ENCODE measurements at places on chromosomes 5 and 9.

DNA sequence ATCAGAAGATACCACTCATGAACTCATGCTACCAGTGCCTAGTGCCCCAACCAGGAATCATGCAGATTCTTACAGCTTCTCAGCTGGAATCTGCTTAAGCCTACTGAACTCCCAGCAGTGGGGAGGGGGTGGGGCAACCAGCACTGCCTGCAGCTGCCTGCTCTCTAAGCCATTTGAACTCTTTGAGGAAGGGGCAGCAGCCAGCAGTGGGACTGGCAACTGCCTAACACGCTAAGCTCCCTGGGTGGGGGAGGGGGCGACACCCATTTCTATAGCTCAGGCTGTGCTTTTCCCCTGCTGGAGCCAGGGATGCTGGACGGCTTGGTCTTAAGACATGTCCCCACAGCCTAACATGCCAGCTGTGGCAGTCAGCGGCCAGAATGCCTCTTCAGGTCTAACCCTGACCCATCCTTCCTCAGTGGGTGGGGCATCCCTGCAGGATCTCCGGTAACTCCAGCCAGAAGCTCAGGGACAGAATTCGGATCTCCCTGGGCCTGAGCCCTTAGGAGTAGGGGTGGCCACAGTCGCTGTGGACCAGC lies 889.7 kb downstream of the CDH9 start:
- no peak for DNase-seq

GRCh38 chr5:89045216-89045615 lies 162.2 kb upstream of the MEF2C start:
- no peak for DNase-seq

- DNase-seq = peak; percentile 60
Measured at GRCh38 chr9:71812385-71812784, 44.1 kb upstream of the CEMIP2 start.

- no peak for DNase-seq
Measured at GRCh38 chr5:15612915-15613635, 113.1 kb downstream of the FBXL7 start.

- peak; percentile 62 for DNase-seq
Measured at GRCh38 chr5:7321724-7322123, 74.2 kb upstream of the ADCY2 start.

DNA sequence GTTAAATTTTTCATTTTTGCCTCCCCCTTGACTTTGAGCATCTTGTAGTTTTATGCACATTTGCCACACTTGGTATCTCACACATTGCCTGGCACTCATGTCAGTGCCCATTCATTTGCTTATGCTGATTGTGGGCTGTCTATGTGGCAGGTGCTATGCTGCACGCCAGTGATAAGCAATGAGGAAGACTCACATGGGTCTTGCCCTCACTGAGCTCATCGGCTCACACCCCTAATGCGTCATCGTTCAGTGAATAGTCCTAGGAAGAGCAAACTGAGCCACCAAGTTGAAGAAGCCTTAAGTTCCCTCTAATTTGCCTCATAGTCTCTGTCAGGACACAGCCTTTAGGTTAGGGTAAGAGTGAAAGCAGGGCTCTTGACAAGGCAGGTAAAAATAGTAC lies 209.4 kb upstream of the IL12B start:
- DNase-seq = no peak

DNA sequence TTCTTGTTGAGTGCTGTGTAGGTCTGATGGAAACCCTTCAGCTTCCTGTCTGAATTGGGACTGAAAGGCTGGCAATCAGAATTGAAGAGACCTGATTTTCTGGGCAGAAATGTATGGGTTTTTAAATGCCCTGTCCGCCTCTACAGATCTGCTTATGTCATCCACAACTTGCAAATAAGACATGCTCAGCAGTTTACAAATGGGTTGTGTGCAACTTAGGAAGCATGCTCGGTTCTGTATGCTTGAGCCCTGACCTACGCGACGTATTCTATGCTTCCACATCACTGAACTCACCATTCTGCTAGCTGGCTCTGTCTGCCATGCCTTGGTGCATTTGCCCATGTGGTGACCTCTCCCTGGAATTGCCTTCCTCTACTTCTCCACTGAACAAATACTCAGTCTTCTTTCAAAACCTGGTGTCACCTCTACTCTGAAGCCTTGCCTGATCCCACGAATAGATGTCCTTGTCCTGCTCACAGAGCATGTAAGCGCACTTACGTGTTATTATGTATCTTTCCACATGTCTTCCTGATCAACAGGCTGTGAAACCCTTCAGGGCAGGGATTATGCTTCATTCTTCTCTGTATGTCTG lies 194.2 kb downstream of the ERCC6L2 start:
- DNase-seq = no peak

- peak; percentile 10 for DNase-seq
Measured at GRCh38 chr9:97803167-97804058, 49.6 kb upstream of the FOXE1 start.

DNA sequence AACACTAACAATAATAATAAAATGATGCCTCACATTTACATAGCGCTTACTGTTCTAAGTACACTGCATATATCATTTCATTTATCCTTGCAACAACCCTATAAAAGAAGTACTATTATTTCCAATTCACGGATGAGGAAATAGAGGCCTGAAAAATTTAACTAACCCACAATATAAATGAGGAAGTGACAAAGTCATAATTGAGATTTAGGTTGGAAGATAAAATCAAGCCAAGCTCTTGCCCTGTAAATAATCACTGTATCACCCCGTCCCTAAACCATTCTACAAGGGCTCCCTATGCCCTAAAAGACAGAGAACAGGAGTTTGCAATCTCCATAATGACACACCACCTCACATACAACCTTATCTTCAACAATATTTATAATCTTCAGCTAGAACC lies 49.6 kb downstream of the STRBP start:
- no peak for DNase-seq

DNA sequence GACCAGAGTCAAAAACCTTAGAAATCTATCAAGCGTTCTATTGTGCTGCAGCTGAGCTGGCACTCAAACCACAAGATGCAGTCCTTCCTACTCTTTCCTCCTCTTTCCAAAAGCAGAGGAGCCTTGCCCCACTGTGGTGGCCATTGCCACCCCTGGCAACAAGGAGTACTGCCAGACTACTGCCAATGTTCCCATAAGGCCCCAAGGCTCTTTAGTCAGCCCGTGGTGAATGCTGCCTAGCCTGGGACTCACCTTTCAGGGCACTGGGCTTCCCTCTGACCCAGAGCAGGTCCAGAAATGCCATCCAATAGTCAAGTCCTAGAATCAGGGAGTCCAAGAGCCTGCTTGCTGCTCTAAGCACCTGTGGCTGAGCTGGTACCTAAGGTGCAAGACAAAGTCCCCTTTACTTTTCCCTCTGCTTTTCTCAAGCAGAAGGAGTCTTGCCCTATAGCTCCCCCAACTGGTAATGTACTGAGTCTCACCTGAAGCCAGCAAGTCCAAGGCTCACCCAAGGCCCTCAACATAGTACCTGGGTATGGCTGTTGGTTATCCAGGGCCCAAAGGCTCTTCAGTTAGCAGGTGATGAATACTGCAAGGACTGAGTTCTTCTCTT lies 219.4 kb downstream of the ATPSCKMT start:
- no peak for DNase-seq

DNA sequence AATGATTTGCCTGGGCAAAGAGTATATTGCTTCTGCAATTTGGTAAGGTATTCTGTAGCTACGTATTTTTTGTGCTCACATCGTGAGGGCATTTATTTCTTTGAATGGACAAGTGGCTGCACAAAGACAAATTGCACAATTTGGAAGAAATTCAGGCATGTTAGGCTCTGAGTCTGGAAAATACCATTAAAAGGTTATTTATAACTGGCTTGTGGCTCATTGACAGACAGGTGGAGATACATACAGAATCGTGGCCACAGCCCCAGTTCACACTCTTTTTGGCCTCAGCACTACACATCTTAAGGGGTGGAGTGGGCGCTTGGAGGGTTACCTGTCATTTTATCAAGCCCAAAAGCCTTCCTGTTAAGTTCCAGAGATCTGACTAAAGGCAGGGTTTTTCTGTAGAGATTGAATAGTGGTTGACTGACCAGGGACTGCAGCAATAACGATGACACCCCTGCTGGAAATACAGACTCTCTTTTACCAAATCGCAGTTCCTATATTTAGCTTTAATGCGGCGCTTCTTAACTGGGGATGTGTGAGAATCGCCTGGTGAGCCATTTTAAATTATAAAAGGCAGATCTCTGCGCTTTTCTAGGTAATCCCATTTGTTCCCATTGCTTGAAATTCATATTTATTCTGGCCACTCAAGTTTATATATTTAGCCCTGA lies 14.7 kb downstream of the MAN2A1 start:
- DNase-seq = no peak

GRCh38 chr5:117803533-117803932 lies 1184.8 kb downstream of the DTWD2 start:
- no peak for DNase-seq

- DNase-seq = no peak
Measured at GRCh38 chr5:170626507-170627150, 122.8 kb downstream of the KCNIP1 start.

GRCh38 chr5:57171816-57172465 lies 1.9 kb upstream of the GPBP1 start:
- no peak for DNase-seq

- DNase-seq = no peak
Measured at GRCh38 chr9:114460513-114461199, 44.6 kb downstream of the WHRN start.

- no peak for DNase-seq
Measured at GRCh38 chr9:99576002-99576401, 245.7 kb upstream of the NR4A3 start.

DNA sequence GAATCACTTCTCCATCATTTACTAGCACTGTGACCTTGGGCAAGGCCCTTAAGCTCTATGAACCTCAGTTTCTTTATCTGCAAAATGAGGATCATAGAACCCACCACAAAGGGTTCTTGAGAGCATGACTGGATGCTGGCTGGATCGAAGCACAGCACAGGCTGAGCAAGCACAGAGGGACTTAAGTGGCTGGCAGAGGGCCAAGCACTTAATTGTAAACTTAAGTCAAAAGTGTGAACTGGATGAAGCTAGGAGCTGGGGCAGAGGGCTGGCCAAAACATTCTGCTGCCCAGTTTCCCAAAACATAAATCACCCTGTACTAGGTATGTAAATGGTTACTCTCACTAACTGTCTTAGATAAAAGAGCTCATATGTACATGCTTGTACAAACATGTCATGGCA lies 112.3 kb upstream of the WWC1 start:
- DNase-seq = no peak

DNA sequence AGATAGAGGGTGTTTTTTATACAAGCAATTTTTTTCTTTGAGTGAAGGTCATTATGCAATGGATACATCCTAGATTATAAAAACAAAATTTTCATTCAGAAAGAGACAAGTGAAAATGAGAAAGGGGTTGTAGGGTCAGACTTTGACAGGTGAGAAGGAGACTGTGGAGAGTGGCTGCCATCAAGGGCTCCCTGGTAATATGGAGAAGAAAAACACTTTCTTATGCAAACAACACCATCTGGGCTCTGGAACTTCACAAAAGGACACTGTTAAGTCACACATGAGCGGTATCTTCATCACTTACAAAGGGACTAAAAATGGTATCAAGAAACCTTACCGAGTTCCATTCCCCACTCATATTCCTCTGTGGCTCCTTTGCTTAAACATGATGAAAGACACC lies 23.5 kb downstream of the C7 start:
- no peak for DNase-seq

GRCh38 chr5:21574438-21574837 lies 1278.7 kb downstream of the CDH12 start:
- DNase-seq = no peak

DNA sequence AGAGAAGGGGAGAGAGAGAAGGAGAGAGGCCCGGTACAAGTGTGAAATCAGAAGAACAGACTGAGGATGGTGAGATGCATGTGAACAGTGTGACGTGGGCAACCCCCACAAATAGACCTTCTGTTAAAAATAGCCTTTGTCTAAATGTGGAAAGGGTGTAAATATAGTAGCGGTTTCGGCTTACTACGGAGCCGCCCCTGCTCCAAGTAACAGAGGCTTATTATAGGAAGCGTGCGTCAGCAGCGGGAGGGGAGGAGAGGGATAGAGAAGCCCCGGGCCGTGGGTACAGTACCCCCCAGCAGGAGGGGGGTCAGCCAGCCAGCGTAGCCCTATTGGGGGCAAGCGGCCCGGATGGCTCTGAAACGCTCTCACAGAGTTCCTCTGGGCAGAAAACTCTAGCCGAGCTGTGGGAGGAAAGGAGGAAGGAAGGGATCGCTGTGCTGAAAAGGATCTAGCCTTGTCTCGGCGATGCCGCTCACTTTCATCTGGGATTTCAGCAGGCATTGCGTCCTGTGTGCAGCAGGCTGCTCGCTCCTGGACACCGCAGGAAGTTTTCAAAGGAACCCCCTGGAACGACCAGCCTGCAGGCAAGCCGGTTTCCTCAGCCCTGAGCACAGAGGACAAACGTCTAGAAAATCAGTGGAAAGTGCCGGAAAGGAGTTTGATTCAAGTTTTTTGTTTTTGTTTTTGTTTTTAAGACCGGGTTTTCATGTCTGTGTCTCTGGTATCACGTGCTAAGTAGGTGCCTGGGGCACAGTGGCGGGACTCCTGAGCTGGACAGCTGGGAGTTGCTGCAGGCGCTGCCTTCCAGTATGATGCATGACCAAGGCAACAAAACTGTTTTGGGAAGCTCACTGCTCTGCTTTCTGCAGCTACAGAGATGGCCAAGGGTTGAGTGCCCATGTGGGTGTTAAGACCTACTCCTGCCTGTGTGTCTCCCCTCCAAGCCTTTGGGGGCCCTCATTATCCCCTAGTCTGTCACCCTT lies 146.6 kb downstream of the SEC61B start:
- DNase-seq = peak; percentile 55

DNA sequence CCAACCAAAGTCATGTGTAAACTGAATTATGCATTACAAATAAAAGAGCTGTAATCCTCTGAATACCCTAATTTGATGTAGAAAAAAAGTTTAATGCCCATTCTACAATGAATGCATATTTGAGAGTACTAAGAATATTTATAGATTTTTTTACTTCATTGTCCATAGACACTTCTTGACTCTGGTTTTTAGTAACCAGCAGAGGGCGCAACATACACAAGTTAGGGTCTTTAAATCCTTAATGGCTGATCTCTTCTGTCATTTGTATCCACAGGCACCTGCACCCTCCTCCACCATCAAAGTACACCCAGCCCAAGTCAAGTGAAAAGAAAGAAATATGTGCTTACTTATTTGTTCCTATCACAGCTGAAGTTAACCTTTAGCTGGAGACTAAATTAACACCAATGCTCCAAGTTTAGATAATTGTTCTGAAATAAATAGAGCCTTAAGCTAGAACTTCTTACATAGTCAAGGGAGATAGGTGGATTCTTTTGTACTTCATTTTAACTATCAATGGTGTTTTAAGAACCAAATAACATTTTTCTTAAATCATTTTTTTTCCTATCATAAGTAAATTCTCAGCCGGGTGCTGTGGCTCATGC lies 524.2 kb upstream of the DAB2 start:
- DNase-seq = peak; percentile 27

All from skeletal muscle cell (primary cell).